ENCODE measurements at places on chromosomes 5 and 9.

- no peak for DNase-seq
These were observed 45.4 kb downstream of the TMEM245 start for GRCh38 chr9:109074236-109074889.

- DNase-seq, result no peak
These were observed 9.7 kb downstream of the FOXD1 start for GRCh38 chr5:73438645-73439470.

DNA sequence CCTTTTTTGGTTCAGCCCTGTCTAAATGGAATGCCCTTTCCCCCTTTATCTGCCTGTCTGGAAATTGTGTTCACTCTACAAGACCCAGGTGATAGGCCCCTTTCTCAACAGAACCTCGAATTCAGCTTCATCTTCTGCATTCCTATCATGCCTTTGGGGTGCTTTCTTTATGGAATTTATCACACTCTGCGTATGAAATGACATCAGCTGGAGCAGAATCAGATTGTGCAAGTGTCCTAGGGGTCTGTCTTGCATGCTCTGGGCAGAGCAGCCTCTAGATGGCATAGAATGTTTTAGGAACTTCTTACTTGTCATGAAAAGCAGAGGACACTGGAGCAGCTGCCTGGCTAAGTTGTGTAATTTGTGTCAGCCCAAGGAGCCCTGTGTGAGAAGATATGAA is 84.9 kb downstream of the ISL1 start:
- DNase-seq, result no peak

- no peak for DNase-seq
These were observed 7.7 kb downstream of the NEURL1B start for GRCh38 chr5:172648755-172649154.

GRCh38 chr9:82467436-82467835 is 478.9 kb downstream of the SPATA31D1 start:
- DNase-seq, result no peak

GRCh38 chr9:121133104-121133816 is 58.5 kb downstream of the CNTRL start:
- DNase-seq, result peak; percentile 86

- no peak for DNase-seq
These were observed 138.4 kb downstream of the DOCK8 start for GRCh38 chr9:353077-353476.

- DNase-seq, result no peak
These were observed 60.9 kb downstream of the CXXC5 start for GRCh38 chr5:139708877-139709581.

GRCh38 chr9:37639109-37639762 is 11.5 kb upstream of the FRMPD1 start:
- DNase-seq, result no peak

DNA sequence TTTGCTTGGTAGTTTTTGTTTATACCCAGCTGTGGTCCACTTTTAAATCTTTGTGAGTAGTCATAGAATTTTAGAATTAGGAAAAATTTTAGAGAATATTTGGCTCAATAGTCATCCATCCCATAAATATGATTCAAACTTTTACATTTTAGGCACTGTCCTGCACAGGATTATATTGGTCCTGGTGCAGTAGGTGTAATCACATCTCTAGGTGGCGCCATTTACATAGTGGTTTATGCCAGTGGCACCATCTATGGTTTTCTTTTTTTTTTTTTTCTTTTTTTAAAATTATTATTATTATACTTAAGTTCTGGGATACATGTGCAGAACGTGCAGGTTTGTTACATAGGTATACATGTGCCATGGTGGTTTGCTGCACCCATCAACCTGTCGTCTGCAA is 260.7 kb upstream of the KCNN2 start:
- DNase-seq, result no peak

GRCh38 chr9:99419070-99419469 is 197.0 kb downstream of the SEC61B start:
- DNase-seq, result no peak

DNA sequence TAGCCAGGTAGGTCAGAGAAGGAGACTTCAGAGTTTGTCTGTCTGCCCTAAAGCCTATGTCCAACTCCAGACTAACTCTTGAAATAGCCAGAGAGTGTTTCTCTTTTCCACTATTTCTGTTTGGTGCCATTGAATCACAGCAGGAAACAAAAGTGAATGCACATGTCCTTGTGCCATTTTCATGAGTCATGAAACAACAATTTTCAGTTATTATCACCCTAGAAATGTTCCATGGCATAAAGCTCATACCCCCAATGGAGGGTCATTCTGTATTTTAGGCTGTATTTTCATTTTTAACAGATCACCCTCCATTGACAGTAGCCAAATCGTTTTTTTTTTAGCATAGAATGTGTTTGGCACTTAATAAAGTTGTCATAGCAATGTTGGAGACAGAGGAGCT is 124.7 kb downstream of the PAPPA start:
- DNase-seq, result no peak

DNA sequence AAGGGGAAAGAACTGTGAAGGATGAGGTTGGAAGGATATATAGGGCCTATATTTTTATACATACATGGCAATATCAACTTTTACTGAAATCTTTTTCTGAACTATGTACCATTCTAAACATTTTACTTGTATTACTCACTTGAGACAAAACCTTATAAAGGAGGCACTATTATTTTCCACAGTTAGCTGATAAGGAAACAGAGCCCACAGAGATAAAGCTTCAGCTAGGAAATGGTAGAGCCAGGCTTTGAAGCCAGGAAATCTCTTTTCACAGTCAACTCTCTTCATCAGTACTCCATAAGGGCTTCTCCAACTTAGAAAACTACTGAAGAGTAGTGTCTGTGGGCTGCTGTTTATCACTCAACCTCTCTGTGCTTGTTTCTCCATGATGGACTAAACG is 613.7 kb downstream of the PRELID2 start:
- no peak for DNase-seq

DNA sequence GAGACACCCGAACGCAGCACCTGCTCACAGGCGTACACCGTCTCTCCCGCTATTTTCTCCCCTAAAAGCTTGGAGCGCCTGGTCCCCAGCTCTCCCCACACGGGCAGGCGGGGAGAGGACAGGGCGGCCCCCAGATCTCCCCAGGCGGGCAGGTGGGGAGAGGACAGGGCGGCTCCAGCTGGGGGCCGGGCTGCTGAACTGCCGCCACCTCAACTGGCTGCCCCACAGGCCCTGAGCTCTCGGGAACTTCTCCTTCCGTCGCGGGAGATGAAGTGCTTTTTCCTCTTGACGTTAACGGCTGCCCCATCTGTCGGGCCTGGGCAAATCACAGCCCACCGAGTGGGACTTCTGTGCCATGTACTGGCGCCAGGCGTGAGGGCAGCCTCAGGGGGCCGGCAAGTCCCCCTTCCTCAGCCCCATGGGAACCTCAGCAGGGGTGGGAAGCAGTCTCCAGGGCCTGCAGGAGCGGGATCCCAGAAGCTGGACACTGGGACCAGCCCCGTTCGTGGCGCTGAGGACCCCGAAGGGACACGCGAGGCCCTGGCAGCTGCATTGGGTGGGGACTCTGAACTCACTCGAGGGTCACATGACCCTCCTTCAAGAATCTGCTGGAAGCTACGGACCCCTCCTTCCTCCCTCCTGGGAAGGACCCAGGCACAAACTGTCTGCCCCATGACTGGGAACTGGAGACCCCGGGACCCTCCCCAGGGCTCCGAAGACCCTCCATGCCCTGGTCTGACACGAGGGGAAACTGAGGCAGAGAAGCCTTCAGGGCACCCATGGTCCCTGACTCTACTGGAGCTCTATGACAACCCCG is 5.7 kb upstream of the EGFL7 start:
- no peak for DNase-seq

DNA sequence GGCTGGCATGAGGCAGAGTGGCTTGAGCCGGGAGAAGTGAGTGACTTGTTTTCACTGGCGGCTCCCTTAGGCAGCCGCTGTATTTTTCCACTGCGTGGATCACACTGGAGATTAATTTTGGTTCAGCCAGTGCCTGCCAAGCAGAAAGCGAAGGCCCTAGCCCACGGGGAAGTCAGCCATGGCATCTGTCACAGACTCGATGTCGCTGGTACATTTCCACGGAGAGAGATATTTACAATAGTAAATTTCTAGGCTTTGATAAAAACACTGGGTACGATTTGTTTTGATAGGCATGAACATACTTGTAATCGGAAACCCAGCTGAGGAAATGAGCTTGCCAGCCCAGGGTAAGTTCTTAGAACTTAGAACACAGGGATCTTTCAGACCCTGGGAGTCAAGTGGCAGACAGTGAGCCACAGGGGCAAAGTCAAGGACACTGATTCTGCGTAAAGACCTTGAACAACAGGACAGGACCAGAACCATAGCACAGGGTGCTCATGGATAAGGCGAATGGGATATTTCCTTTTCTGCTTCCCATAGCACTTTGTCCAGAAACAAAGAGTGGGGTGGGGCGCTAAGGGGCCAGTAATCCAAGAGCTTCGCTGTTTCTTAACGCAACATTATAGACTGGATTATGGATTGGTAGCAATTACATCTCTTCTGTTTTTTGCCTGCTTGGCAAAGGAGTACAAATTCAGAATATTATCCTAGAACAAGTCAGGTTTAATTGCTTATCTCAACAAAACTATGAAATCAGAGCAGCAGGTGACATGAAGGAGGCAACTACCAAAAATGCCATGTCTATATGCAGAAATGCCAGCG is 4.5 kb downstream of the DUSP1 start:
- DNase-seq, result no peak

GRCh38 chr5:96946381-96946780 is 10.5 kb downstream of the LNPEP start:
- DNase-seq, result no peak

DNA sequence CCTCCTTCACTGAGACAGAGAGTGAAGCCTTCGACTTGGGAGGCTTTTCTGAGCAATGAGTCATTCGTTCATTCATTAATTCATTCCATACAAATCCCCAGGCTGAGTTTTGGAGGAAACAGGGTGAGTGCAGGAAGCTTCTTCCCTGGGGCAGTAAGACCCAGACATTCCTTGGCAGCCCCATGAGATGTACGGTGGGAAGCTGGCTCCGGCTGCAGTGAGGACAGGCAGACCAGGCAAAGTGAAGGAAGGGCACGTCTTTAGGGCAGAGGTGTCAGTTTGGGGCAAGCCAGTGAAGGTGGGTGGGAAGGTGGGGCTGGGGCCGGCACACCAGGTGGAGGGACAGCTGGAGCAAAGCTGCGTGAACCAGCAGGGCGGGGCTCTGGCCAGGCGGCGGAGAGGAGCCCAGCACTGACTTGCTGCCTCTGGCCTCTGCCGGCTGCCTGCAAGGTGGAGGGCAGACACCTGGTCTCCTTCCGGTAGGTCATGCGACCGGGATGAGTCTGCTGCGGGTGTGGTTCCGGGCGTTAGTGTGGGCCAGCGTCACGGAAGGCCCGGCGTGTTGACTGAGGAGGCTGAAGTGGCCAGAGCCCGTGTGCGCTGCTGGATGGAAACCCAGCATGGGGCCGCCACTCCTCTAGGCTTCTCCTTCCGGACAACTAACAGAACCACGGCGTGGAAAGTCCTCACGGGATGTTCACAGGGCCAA is 16.6 kb downstream of the OLFM1 start:
- DNase-seq, result no peak

DNA sequence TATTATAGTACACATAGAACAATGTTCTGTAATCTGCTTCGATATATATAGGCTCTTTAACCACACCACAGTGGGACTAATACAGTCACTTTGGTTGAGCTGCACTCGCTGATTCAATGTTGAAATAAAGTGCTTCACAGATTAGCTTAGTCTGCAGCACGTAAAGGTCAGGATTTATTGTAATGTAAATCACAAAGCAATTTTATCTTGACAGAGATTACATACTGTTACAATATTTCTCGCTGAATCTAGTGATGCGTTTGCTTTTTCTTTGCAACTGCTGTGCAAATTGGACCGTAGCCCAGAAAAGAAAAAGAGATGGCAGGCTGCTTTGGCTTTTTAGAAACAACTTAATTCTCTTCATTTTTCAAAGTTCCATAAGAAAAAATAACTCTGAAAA is 52.9 kb downstream of the CETN3 start:
- DNase-seq, result no peak

- DNase-seq, result peak; percentile 40
These were observed 61.9 kb downstream of the COL15A1 start for GRCh38 chr9:99005651-99006050.

GRCh38 chr5:422323-423232 is 20.4 kb upstream of the EXOC3 start:
- no peak for DNase-seq

DNA sequence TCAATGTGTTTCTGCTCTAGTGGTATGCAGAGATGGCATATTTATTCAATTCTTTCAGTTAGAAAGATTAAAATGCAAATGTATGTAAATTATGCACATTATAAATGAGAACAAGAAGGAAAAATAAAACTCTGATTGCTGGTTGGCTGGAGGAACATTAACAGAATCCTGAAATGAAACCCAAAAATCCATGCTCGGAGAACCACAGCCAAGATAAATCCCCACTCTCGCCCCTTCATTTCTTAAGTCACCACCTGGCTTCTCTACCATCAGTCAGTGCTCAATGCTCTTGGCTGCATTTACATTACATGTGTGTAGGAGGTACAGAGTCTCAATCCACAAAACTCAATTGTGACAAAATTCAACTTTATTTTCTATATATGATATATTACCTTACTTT is 184.9 kb downstream of the TRIM36 start:
- no peak for DNase-seq

- DNase-seq, result no peak
These were observed 5.5 kb downstream of the SNAPC4 start for GRCh38 chr9:136394312-136395019.

DNA sequence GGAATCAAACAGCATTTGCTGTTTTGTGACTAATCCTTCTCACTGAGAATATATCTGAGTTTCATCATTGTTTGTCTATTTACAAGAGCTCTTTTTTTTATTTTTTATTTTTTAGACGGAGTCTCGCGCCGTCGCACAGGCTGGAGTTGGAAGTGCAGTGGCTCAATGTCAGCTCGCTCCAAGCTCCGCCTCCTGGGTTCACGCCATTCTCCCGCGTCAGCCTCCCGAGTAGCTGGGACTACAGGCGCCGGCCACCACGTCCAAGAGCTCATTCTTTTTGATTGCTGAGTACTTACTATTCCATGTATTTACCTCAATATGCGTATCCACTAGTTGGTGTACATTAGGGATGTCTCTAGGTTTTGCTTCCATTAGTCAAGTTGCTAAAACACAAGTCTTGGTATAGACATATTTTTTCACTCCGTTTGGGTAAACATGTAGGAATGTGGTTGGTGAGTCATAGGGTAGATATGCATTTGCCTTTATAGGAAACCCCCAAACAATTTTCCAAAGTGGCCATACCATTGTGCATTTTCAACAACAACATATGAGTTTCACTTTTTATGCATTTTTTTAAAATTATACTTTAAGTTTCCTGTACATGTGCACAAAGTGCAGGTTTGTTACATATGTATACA is 1005.0 kb upstream of the CDH10 start:
- no peak for DNase-seq

- no peak for DNase-seq
These were observed 35.2 kb downstream of the COL23A1 start for GRCh38 chr5:178555005-178555404.

GRCh38 chr5:108728566-108729241 is 19.0 kb upstream of the FER start:
- DNase-seq, result peak; percentile 70
